ENCODE measurements at places on chromosomes 11 and 22. TPM values are rescaled to one million over a fixed set of nuclear protein-coding genes. Genes with fewer than 3 reads are reported as not detected.
A peak's percentile ranks its signal among the peaks of the same experiment; 100 is the strongest.

Gene CBLIF
- not detected for total RNA-seq

Gene ADM2
- total RNA-seq: 3.2 TPM

DNA sequence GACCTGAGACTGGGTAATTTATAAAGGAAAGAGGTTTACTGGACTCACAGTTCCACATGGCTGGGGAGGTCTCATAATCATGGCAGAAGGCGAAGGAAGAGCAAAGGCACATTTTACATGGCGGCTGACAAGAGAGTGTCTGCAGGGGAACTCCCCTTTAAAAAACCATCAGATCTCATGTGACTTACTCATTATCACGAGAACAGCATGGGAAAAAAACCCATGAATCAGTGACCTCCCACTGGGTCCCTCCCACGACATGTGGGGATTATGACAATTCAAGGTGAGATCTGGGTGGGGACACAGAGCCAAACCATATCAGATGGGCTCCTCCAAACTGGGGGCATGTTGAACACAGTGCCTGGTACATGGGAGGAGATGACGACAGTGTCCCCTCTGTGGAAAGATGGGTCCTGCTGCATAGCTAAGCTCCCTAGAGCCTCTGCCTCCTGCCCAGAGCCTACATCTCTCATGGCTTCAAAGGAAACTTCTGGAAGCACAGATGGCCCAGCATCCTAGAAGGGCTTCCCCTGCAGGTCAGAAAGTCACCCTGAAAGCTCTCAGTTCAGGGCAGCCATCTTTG, 46.1 kb downstream of the MYEOV start:
- DNase-seq: no peak

Gene ATXN10
- 65.8 TPM for total RNA-seq

Gene EIF3M
- 651 TPM for total RNA-seq

Gene PHOX2A
- total RNA-seq: 2.8 TPM

GRCh38 chr11:134040386-134041302, 28.2 kb upstream of the JAM3 start:
- no peak for DNase-seq

GRCh38 chr11:71153005-71153390, 99.4 kb downstream of the SHANK2 start:
- peak; percentile 77 for DNase-seq

Gene OLFML1
- not detected for total RNA-seq

DNA sequence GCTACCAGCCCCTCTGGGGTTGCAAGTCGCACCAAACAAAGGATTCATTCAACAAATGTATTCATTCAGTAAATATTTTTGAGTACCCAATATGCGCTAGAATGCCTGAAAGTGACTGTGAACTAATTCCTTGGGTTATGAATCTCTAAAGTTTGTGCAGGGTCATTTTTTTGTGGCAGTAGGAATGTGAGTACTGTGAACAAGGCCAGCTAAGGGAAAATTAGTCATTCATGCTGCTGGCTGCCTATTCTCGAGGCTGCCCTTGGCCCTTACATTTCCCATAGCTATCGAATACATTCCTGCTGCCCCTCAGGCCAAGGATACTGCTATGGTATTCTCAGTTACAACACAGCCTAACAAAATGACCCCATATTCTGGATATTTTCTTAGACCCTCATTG, 141.6 kb downstream of the TRPC6 start:
- no peak for DNase-seq

Gene OR52N5
- total RNA-seq: 0.07 TPM

GRCh38 chr22:35971456-35972119, 57.0 kb downstream of the RBFOX2 start:
- no peak for DNase-seq

- no peak for DNase-seq
Measured at GRCh38 chr11:64880240-64881001, 2.0 kb upstream of the EHD1 start.

DNA sequence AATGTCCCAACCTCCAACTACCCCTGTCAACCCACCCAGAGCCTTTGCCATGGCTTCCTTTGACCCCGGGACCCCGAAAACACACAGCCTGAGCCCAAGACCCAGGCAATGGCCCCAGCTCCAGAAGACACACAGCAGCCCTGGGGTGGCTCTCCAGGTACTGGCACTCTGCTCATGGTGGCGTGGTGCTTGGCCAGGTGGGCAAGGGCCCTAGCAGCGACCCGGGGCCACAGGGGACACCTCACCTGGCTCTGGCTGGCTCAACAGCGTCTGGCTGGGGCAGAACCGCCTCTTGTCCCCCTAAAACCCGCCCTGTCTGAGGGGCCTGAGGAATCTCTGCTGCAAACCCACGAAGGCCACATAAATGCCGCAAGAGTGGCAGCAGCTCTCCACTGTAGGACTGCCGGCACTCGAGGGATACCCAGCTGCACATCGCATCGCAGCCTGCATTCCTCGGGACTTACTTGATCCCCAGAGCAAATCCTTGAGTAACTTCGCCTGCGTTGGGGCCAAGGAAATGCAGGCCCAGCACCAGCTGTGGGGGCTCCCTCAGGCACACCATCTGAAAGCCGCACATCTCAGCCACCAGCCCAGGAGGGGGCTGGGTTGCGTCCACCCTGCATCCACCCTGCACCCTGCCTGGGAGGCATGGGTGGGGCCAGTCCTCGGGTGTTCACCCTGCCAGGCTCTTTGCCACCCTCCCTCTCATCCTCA, 23.1 kb upstream of the GNB1L start:
- DNase-seq: peak; percentile 53

- no peak for DNase-seq
Measured at GRCh38 chr11:71075871-71076420, 176.4 kb downstream of the SHANK2 start.

- DNase-seq: no peak
Measured at GRCh38 chr11:12581416-12581815, 92.8 kb upstream of the TEAD1 start.

Data from H7 (cell line).